ENCODE measurements at places on chromosomes 5 and 9. TPM values are rescaled to one million over a fixed set of nuclear protein-coding genes. Genes with fewer than 3 reads are reported as not detected.
A peak's percentile ranks its signal among the peaks of the same experiment; 100 is the strongest.

- no peak for DNase-seq
- H3K27ac ChIP-seq: no peak overlapping the region
- no peaks in the 10 kb centered on the region for H3K27me3 ChIP-seq
- no peak overlapping the region for H3K4me3 ChIP-seq
Measured at GRCh38 chr9:89759572-89759971, 154.8 kb downstream of the GADD45G start.

DNA sequence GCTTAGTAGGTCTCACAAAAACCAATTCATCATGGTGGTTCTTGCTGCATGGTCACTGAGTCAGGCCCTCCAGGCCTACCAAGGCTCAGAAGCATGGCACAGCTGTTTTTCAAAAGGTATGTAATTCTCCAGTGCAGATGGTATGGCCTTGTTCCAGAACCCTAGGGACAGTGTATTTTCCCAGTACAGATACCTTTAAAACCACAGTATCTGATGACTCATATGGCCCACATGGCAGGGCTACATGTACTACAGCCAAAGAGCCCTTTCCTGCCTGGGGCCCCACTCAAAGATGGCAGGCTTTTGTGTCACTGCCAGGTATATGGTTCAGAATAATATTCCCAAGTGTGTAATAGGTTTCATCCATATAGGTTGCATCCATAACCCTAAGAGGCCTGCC is 16.5 kb downstream of the CSF2 start:
- H3K27me3 ChIP-seq: no peaks in the 10 kb centered on the region
- H3K36me3 ChIP-seq: no peaks in the 10 kb centered on the region
- DNase-seq: no peak
- H3K4me1 ChIP-seq: no peaks in the 10 kb centered on the region

GRCh38 chr9:85914108-85914507 is 26.8 kb upstream of the NAA35 start:
- no peaks in the 10 kb centered on the region for H3K36me3 ChIP-seq
- H3K4me3 ChIP-seq: no peak overlapping the region
- H3K27ac ChIP-seq: no peak overlapping the region
- DNase-seq: no peak

DNA sequence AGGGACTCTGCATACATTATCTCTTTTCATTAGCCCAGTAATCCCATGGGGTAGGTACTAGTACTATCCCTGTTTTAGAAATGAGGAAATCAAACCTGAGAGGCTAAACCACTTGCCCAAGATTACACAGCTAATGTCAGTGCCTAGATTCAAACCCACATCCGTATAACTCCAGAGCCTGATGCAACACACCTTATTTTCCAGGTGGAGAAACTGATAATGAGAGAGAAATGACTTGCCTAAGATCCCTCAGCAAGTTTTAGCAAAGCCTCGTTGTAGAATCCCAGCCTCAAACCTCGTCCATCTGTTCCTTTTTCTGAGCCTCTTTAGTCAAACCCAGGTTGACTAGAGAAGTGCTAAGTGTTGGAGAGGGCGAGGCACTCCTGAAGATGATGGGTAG is 1.1 kb upstream of the ADAM19 start:
- no peaks in the 10 kb centered on the region for H3K27me3 ChIP-seq
- H3K36me3 ChIP-seq: no peaks in the 10 kb centered on the region
- no peak for DNase-seq
- H3K27ac ChIP-seq: no peak overlapping the region
- no peaks in the 10 kb centered on the region for H3K4me1 ChIP-seq
- no peak overlapping the region for H3K4me3 ChIP-seq

DNA sequence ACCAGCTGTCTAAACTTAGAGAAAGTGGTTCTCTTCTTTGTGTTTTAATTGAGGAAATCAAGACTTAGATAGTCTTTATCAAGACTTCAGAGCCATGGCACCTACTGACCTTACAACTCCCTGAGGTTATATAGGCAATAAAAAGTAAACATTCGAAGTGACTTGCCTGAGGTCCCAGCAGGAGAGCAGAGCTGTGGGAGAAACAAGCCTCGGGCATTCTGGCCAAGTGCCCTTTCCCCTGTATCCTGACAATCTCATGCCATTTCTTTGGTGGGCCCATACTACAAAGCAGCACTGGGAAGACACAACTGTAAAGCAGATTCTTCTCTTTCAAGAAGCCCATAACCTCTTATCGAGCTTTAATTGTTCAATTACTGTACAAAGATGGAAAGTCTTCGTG is 23.1 kb downstream of the FREM1 start:
- H3K27ac ChIP-seq: no peak overlapping the region
- no peak for DNase-seq
- H3K27me3 ChIP-seq: no peaks in the 10 kb centered on the region
- no peaks in the 10 kb centered on the region for H3K36me3 ChIP-seq
- peaks cover 12% of the 10 kb centered on the region for H3K4me1 ChIP-seq

DNA sequence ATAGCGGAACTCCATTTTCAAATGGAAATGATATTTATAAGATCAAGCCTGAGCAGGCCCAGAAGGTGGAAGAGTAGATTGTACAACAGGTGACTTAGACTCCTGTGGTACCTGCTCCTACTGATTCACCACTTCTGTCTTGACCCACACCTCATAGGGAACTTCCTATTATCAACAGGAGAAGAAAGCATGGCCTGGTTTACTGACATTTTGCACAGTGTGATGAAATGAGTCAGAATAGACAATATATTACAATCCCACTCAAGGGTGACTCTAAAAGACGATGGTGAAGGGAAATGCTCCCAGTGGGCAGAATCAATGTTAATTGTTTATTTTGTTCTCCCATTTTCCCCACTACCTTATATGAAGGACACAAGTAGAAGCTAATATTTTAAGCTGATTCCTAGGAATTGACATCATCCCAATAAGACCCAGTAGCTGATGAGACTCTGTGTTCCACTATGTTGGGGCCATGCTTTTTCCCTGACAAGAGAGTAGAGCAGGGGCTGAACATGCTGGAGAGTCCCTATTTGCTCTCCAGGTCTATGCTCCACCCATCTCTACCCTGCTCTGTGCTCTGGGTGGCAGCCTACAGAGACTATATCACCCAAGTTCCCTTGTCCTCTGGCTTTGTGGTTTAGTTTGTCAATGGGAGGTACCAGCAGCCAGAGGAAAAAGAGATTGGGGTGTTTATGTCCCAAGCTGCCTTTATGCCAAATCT is 163.4 kb upstream of the FSTL4 start:
- no peak overlapping the region for H3K27ac ChIP-seq
- no peak for DNase-seq
- no peaks in the 10 kb centered on the region for H3K4me1 ChIP-seq
- H3K4me3 ChIP-seq: no peak overlapping the region
- H3K36me3 ChIP-seq: no peaks in the 10 kb centered on the region
- no peaks in the 10 kb centered on the region for H3K27me3 ChIP-seq

DNA sequence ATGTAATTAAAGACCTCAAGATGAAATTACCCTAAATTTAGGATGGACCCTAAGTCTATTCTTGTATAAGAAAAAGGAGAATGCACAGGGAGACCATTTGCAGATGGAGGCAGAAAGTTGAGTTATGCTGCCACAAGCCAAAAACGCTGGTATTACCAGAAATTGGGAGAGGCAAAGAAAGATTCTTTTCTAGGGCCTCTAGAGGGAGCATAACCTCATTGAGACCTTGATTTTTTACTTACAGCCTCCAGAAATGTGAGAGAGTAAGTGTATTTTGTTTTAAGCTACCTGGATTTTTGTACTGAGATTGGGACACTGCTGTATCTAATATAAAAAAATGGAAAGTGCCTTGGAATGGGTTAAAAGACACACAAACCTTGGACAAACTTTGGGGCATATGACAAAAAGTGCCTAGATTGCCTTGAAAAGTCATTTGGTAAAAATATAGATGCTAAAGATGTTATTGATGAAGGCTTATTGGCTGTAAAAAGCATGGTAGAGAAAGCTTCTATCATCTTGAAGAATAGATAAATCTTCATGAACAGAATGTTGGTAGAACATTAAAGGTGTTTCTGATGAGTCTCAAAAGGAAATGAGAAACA is 174.7 kb upstream of the PRDM9 start:
- DNase-seq: no peak
- H3K4me3 ChIP-seq: no peak overlapping the region
- no peaks in the 10 kb centered on the region for H3K27me3 ChIP-seq
- no peak overlapping the region for H3K27ac ChIP-seq
- no peaks in the 10 kb centered on the region for H3K4me1 ChIP-seq

- DNase-seq: no peak
- H3K4me1 ChIP-seq: no peaks in the 10 kb centered on the region
- H3K27me3 ChIP-seq: no peaks in the 10 kb centered on the region
- no peaks in the 10 kb centered on the region for H3K36me3 ChIP-seq
- H3K4me3 ChIP-seq: no peak overlapping the region
Measured at GRCh38 chr9:126226991-126227936, 99.4 kb upstream of the MVB12B start.

GRCh38 chr9:138122201-138122600 is 244.6 kb downstream of the CACNA1B start:
- H3K4me1 ChIP-seq: no peaks in the 10 kb centered on the region
- H3K27me3 ChIP-seq: no peaks in the 10 kb centered on the region
- H3K4me3 ChIP-seq: no peak overlapping the region
- no peaks in the 10 kb centered on the region for H3K36me3 ChIP-seq
- DNase-seq: no peak

- H3K4me1 ChIP-seq: peaks cover 7% of the 10 kb centered on the region
- no peaks in the 10 kb centered on the region for H3K36me3 ChIP-seq
Measured at GRCh38 chr9:503881-504852, 289.5 kb downstream of the DOCK8 start.

GRCh38 chr5:144203750-144204596 is 33.3 kb downstream of the KCTD16 start:
- no peaks in the 10 kb centered on the region for H3K27me3 ChIP-seq
- no peaks in the 10 kb centered on the region for H3K36me3 ChIP-seq
- no peak overlapping the region for H3K27ac ChIP-seq
- DNase-seq: no peak
- peaks cover 6% of the 10 kb centered on the region for H3K4me1 ChIP-seq

DNA sequence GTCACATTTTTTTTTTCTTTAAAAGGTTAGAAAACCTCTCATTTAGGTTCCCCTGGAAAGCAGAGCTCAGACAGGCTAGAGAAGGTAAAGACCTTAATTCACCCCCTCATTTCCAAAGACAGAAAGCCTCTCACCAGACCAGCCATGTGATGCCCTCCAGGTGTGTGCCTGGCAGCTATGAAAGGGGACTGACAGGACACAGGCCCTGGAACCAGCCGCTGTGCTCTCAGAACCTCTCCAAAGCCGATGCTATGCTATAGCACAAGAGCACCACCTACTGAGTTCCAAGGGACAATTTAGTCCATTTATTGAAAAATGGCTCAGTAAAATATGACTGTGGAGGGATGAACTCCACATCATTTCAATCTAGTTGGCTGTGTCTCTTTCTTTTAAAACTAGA is 48.8 kb downstream of the FANCC start:
- peak; percentile 63 for DNase-seq
- no peak overlapping the region for H3K27ac ChIP-seq
- H3K4me1 ChIP-seq: peaks cover 17% of the 10 kb centered on the region
- H3K27me3 ChIP-seq: no peaks in the 10 kb centered on the region

- no peak for DNase-seq
- no peaks in the 10 kb centered on the region for H3K36me3 ChIP-seq
- no peak overlapping the region for H3K27ac ChIP-seq
- H3K27me3 ChIP-seq: no peaks in the 10 kb centered on the region
- no peaks in the 10 kb centered on the region for H3K4me1 ChIP-seq
Measured at GRCh38 chr5:143218517-143219170, 184.8 kb downstream of the NR3C1 start.

- no peak for DNase-seq
- no peaks in the 10 kb centered on the region for H3K4me1 ChIP-seq
- no peaks in the 10 kb centered on the region for H3K36me3 ChIP-seq
- no peak overlapping the region for H3K4me3 ChIP-seq
- H3K27ac ChIP-seq: no peak overlapping the region
Measured at GRCh38 chr9:29701559-29701958, 2128.3 kb upstream of the C9orf72 start.

DNA sequence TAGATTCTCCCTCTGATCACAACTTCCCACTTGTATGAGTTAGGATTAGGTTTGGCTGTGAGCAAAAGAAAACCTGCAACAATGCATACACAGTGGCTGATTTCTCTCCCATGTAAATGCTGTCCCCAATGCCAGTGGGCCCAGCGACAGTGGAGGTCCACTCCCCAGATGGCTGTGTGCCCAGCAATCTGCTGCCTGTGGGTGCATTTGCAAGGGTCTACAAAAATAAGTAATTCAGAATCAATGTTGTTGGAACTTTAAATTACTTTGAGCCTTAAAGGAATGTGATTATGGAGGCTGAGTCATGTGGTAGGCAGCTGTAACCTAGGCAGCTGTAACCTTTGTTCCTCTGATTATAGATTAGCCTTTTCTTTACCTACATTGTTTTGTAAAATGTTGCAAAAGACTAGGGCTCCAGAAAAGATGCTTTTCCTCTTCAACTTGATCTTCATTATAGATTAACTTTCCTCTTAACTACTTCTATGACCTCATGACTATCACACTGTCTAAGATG is 14.2 kb upstream of the MXD3 start:
- H3K27me3 ChIP-seq: no peaks in the 10 kb centered on the region
- no peak overlapping the region for H3K4me3 ChIP-seq
- no peak overlapping the region for H3K27ac ChIP-seq
- H3K4me1 ChIP-seq: peaks cover 24% of the 10 kb centered on the region

GRCh38 chr5:140113180-140113698 is 670 bp upstream of the PURA start:
- peak overlapping the region; percentile 93 for H3K27ac ChIP-seq
- H3K36me3 ChIP-seq: no peaks in the 10 kb centered on the region
- H3K4me3 ChIP-seq: peak overlapping the region; percentile 68

DNA sequence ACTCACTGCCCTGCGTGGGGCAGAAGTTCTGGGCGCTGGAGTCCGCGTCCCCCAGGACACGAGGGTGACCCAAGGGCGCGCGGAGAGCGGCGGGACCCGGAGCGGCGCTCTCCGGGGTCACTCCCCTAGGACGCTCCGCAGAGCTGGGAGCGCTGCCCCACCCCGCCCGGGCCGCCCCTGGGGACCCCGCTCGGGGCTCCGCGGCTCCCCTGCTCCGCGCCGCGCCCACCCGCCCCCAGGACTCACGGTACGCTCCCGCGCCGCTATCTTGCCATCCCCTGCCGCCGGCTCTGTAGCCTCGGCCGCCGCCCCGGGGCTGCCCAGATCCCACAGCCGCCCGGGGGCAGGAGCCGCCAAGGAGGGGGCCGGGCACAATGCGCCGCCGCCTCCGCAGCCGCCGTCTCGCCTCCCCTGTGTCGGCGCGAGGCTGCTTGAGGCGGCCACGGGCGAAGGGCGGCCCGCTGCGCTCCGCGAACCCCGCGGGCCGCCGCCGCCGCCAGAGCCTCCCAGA is 303 bp downstream of the LIFR start:
- H3K27ac ChIP-seq: peak overlapping the region; percentile 56
- peak overlapping the region; percentile 77 for H3K4me3 ChIP-seq

DNA sequence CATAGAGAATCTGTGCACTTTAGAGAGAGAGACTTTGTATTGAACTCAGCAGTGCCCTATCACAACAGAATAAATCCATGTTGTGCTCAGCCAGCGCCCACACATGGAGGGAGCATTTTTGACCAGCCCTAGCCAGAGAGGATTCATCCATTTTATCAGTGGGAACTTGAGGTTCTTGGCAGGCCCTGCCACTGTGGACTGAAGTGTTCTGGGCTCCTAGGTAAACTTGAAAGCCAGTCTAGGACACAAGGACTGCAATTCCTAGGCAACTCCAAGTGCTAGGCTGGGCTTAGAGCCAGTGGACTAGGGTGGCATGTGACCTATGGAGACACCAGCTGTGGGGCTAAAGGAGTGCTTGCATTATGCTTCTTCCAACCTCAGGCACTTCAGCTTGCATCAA is 523.5 kb downstream of the CDH12 start:
- H3K27me3 ChIP-seq: no peaks in the 10 kb centered on the region
- no peaks in the 10 kb centered on the region for H3K36me3 ChIP-seq
- H3K27ac ChIP-seq: no peak overlapping the region
- no peak overlapping the region for H3K4me3 ChIP-seq
- no peak for DNase-seq

Gene CSNK1G3
- 13.1 TPM for total RNA-seq

Gene LHX2
- not detected for total RNA-seq

Gene LTC4S
- 8.7 TPM for total RNA-seq

Gene CNTNAP3B
- 2.7 TPM for total RNA-seq

Gene PCDHB6
- 0.35 TPM for total RNA-seq

Gene MSX2
- total RNA-seq: 0.44 TPM
